ENCODE measurements at places on chromosomes 13 and 19.

- DNase-seq, result no peak
Measured at GRCh38 chr13:28409648-28410047, 85.3 kb downstream of the FLT1 start.

DNA sequence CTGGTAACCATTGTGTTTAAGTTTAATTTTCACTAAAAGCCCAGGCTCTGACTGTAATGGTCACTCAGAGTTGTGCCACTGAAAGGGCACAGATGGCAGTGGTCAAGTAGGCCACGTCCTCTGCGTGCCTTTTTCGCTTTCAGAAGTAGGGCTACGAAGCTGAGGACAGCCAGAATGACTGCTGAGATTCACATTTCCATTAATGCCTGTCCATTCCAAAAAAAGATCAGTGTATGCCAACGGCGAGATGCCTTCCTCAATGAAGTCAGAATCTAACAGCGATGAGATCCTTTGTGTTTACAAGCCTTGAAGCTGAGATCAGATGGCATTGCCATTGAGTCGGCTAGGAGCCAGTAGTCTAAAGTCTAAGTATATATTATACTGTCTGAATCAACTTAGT is 311.3 kb downstream of the FGF14 start:
- no peak for DNase-seq

- DNase-seq, result no peak
Measured at GRCh38 chr13:56773148-56773547, 367.6 kb upstream of the PRR20A start.

DNA sequence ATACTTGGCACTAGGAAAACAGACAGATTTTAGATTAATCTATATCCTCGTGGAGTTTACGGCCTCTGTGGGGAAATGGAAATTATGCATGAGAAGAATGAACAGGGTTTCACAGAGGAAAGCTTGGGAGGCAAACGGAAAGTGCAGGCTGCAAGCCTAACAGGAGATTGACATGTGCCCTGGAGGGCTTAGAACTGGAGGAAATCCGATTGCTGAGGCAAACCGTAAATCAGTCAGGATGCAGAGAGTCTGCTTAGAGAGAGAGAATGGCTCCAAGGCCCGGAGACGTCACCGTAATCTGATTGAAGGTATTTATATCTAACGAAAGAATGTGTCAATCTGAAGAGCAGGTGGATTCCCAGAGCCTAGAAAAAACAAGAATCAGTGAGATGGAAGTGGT is 143.2 kb downstream of the KATNAL1 start:
- no peak for DNase-seq

DNA sequence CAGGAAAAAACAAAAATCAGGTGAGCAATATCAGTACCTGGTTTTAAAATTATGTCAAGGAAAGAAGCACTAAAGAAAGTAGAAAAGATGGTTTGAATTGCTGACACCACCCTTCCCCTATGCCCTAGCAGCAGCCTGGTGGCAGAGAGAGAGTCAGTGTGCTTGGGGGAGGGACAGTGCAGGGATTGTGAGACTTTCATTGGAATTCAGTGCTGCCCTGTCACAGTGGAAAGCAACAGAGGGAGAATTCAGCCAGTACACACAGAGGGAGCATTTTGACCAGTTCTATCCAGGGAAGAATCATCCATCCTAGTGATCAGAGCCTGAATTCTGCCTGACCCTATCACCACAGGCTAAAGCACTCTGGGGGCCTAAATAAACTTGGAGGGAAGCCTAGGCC is 222.4 kb upstream of the PCDH17 start:
- DNase-seq, result no peak

- DNase-seq, result no peak
Measured at GRCh38 chr19:31338069-31338776, 11.0 kb downstream of the TSHZ3 start.

GRCh38 chr13:40389081-40389641 is 277.3 kb downstream of the FOXO1 start:
- DNase-seq, result peak; percentile 12

DNA sequence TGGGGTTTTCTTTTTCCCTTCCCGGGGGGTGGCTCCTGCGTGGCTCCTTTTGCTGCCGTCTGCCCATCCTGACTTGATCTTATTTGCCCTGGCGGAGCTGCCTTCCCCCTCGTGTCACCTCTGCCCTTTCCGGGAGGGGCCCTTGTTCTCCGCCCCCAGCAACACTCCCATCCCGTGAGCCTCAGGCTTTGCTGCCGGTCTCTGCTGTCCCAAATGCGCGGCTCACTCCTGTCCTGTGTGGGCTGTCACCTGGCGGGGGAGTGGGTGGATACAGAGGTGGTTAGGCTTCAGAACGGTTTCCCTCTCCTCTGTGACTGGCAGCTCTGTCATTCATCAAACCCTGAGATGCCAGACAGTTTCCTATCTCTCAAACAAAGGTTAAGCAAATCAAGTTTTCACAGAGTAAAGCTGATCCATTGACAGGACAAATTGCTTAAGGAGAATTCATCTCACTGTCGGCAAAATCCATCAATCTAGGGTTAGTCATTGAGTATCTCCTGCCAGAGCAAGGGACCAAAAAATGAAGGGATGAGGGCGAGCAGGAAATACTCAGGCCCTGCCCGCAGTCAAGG is 84.0 kb downstream of the ANKRD10 start:
- no peak for DNase-seq

GRCh38 chr19:31118986-31119385 is 230.2 kb downstream of the TSHZ3 start:
- no peak for DNase-seq

- DNase-seq, result no peak
Measured at GRCh38 chr19:48501494-48502349, 9.9 kb downstream of the LMTK3 start.

GRCh38 chr19:19334989-19335344 is 14.3 kb downstream of the MAU2 start:
- DNase-seq, result no peak

DNA sequence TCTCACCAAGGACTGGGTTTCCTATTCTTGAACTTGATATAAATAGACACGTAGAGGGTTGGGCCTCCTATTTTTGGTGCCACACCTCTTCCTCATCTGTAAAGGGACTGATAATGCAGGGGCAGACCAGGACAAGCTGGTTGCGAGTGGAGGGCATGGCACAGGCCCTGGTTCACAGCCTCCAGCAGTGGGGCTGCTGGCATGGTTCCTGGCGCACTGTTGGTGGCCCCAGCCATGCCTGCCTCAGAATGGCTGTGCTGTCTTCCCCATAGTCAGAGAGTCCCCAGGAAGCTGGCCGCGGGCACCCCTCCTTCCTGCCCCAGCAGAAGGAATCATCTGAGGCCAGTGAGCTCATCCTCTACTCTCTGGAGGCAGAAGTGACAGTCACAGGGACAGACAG is 10.5 kb upstream of the OVOL3 start:
- DNase-seq, result no peak

GRCh38 chr13:43433691-43434141 is 353.1 kb downstream of the ENOX1 start:
- DNase-seq, result no peak

DNA sequence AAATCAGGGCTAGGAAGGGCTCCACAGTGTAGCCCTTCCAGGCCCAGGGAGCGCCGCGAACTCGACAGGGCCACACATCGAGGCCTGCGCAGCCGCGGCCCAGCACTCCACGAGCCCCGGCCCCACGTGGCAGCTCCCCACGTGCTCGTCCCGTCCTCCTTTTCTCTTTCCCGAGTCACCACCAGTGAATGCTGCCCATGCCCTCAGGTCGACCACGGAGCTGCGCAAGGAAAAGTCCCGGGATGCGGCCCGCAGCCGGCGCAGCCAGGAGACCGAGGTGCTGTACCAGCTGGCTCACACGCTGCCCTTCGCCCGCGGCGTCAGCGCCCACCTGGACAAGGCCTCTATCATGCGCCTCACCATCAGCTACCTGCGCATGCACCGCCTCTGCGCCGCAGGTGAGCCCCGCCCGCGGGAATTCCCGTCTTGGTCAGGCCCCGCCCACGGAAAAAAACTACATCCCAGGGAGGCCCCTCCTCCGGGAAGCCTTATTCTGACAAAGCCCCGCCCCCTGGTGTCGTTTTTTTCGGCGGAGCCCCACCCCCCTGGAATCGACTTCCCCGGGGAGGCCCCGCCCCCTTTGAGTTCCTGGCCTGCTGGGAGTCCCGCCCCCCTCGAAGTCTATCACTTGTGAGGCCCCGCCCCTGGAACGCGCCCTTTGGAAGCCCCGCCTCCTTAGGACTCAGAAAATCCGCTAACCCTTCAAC is 7.0 kb downstream of the HIF3A start:
- no peak for DNase-seq

- no peak for DNase-seq
Measured at GRCh38 chr19:4594201-4594600, 34.7 kb upstream of the SEMA6B start.

DNA sequence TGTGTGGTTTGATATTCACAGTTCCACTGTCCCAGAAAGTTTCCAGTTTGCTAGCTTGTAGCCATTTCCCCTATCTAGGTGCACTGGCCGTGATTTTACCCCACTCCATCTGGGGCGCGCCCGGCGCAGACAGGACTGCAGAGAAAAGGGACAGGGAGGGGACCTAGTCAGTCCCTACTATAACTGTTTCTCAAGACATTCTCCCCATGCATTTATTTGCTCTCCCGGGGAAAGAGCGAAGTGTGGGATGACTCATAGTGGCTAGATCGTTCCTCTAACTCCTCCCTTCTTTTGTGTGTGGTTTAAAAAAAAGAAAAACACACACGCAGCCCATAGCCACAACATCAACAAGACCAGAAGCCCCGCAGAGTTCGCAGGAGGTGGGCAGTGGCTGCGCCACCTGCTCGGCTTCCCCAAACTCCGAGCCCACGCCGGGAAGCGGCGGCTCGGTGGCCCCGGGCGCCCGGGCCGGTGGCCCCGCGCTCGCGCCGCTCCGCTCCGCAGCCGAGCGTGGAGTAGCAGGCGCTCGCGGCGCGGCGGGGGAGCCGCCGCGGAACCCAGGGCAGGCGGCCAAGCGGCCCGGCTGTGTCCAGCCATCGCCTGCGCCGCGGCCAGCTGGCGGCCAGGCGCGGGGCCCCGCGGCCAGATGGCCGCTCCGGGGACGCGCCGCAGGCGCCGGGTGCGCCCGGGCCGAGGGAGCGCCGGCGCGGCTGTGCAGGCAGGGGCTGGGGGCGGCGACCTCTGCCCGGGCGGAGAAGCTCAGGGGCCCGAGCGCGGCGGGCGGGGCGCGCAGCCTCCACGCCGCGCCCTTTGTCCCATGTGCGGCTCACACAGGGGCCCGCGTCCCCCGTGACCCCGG is 653 bp downstream of the TMTC4 start:
- DNase-seq, result no peak

DNA sequence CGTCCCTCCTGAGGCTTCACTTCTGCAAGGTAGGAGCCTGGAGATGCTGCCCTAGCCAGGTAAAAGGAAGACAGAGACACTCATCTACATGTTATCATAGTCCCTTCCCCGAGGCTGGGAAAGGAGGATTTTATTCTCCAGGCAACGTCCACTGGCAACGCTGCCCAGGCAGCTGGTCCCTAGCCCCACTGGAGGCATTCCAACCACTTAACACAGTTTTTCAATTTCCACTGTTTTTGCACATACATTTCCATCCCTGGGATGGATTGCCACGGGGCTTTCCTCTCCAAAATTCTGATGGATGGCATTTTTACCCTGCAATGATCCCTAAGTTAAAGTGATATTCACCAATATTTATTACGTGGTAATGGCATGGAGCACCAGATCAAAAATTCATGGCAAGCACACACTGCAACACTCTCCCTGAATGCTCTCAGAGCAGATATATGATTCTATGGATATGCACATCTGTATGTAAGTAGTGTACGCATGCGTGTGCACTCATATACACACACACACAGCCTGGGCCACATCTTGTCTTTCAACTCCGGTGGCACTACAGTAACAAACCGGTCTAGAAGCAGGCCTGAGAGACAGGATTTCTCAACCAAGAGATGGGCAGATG is 322.3 kb upstream of the TSHZ3 start:
- DNase-seq, result no peak

GRCh38 chr13:45837111-45837510 is 14.4 kb downstream of the SIAH3 start:
- DNase-seq, result no peak

DNA sequence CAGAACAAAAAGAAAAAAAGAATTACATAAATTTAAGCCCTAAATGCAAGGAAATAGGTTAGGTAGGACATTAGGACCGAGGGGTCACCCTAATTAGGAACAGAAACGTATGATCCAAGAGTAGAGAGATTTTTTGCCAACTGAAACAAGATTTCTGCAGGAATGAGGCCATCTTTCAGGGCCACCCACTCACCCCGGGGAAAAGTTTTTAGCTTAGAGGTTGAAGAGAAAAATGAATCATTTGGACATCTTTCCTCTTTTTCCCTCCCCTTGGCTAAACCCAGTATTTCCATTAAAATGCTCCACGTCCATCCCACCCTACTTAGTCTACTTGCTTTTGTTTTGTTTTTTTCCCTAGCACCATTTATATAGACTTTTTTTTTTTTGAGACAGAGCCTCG is 10.6 kb upstream of the PNMA8A start:
- DNase-seq, result no peak
